ENCODE measurements at places on chromosomes 3 and 15. TPM values are rescaled to one million over a fixed set of nuclear protein-coding genes. Genes with fewer than 3 reads are reported as not detected.

DNA sequence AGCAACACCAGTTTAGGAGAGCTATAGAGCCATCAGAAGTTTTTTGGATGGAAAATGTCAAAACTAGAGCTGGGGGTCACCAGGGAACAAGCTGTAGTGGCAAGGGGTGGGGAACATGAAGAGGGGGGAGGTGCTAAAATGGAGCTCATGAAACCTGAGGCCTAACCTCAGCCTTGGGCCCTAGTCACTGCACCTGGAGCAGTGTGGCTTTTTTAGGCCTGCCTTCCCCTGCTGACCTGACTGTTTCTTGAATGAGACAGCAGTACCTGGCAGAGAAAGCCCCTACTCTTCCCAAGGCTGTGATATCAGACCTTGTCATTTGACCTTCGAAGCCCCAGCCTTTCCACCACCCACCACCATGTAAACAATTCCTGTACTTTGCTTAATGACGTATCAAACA, 383.5 kb downstream of the EPHB1 start:
- DNase-seq, result no peak

- DNase-seq, result no peak
These were observed 1.5 kb downstream of the RPN1 start for GRCh38 chr3:128648940-128649663.

DNA sequence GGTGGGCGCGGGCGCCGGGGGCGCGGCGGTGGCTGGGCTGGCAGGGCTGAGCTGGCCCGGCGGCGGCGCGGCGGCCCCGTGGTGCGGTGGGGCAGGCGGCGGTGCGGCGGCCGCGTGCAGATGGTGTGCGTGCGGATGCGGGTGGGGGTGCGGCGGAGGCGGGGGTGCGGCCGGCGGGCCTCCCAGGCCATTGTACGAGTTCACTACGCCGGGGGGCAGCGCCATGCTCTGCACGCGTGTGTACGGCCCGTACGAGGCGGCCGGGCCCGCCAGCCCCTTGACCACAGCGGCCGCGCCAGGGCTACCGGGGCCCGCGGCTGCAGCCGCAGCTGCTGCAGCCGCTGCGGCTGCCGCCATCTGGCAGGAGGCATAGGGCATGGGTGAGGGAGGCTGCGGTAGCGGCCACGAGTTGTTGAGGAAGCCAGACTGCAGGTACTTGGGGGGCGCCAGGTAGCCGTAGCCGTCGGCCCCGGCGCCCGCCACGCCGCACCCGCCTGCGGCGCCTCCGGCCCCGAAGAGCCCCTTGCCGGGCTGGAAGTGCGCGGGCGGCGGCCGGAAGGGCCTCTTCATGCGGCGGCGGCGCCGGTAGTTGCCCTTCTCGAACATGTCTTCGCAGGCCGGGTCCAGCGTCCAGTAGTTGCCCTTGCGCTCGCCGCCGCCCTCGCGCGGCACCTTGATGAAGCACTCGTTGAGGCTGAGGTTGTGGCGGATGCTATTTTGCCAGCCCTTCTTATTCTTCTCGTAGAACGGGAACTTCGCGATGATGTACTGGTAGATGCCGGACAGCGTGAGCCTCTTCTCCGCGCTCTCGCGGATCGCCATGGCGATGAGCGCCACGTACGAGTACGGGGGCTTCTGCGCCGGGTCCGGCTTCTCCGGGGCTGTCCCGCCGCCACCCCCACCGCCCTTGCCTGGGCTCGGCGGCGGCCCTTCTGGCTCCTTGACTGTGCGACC, 951 bp downstream of the FOXL2 start:
- no peak for DNase-seq

GRCh38 chr3:29057326-29057725, 223.5 kb upstream of the RBMS3 start:
- no peak for DNase-seq

Gene GPR87
- 4.1 TPM for total RNA-seq
